ENCODE measurements at places on chromosomes 4 and X.

- DNase-seq: no peak
These were observed 90.6 kb downstream of the FRMPD4 start for GRCh38 chrX:12228862-12229261.

GRCh38 chrX:41250867-41251266, 83.1 kb upstream of the DDX3X start:
- DNase-seq: no peak

- no peak for DNase-seq
These were observed 5.7 kb upstream of the NHS start for GRCh38 chrX:17369309-17369708.

- DNase-seq: no peak
These were observed 24.9 kb upstream of the DYNLT3 start for GRCh38 chrX:37872303-37872655.

GRCh38 chr4:112128452-112128851, 16.8 kb upstream of the FAM241A start:
- no peak for DNase-seq

- DNase-seq: no peak
These were observed 110.6 kb upstream of the PNPLA4 start for GRCh38 chrX:8037593-8038348.

- DNase-seq: peak; percentile 2
These were observed 15.1 kb downstream of the TAF9B start for GRCh38 chrX:78124307-78124706.

DNA sequence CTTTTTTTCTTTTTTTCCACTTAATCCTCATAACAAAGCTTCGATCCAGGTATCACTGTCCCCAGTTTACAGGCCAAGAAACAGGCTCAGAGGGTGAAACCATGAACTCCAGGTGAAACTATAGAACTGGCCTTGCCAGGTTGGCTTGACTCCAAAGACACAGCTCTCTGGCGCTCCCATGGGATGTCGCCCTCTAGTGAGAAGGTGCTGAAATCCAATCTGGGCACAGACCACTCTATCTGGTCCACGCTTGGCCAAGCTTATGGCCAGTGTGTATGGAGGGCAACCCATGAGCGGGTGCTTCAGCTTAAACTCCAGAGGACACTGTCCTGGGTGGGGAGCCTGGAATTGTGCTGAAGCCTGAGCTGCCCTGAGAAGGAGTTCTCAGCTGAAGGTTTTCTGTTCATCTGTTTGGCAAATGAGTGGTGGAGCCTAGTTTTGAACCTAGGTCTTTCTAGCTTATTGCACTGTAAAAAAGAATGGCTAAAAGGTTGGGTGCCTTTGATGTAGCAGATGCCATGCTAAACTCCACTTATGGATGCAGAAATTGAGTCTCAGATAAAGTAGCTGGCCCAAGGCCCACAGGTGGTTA, 70.5 kb downstream of the SEL1L3 start:
- DNase-seq: peak; percentile 2

- no peak for DNase-seq
These were observed 1.6 kb downstream of the SLC49A3 start for GRCh38 chr4:687048-687970.

GRCh38 chr4:142473960-142474338, 372.2 kb downstream of the INPP4B start:
- no peak for DNase-seq

DNA sequence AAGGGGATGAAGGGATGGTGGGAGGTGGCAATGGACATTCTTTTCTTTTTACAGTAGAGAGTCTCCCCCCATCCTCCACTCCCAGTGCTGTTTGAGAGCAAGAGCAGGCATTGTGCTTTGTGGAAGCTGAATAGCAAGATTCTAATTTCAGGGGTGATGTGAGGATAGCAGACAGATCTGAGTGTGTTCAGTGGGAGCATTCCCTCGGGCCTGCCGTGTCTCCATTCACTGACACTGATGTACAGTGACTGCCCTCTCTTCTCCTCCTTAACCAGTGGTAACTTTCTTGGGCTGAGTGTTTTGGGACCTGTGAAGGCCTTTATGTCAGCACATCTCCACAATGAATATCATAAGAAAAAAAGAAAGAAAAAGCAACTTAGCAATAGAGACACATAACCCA, 396.6 kb upstream of the RPS6KA3 start:
- no peak for DNase-seq

GRCh38 chrX:153801669-153802068, 7.2 kb downstream of the SSR4 start:
- no peak for DNase-seq

DNA sequence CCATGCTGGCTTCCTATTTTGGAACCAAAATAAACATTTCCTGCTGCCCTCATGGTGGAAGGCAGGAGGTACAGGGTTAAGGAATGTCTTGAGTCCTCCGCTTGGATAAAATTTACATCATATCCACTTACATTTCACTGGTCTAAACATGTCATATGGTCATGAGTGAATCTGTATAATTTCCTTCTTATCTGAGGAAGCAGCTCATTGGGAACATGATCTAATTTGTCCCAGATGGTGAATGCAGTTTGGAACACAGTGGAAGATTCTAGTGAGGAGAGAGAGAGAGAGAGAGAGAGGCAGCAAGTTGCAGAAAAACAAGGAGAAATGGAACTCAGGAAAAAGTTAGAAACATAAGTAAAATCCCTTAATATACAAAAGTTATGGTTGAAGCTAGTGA, 46.8 kb downstream of the MXRA5 start:
- no peak for DNase-seq

GRCh38 chrX:30957753-30958152, 68.7 kb upstream of the TAB3 start:
- no peak for DNase-seq

- no peak for DNase-seq
These were observed 31.2 kb downstream of the RS1 start for GRCh38 chrX:18640686-18641085.

GRCh38 chr4:67521506-67521905, 23.8 kb downstream of the CENPC start:
- no peak for DNase-seq

DNA sequence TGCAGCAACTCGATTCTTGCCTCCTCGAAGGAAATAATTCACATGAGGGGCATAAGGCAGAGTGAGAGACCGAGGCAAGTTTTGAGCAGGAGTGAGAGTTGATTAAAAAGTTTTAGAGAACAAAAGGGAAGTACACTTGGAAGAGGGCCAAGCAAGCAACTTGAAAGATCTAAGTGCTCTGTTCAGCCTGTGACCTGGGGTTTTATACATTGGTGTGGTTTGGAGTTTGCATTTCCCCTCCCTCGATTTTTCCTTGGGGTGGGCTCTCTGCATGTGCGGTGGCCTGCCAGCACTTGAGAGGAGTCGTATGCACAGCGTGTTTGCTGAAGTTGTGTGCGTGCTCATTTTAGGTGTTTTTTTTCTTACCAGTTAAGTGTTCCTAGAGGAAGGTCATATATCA, 356.4 kb downstream of the KLHL4 start:
- no peak for DNase-seq

GRCh38 chrX:39766085-39766726, 331.6 kb downstream of the BCOR start:
- DNase-seq: no peak

DNA sequence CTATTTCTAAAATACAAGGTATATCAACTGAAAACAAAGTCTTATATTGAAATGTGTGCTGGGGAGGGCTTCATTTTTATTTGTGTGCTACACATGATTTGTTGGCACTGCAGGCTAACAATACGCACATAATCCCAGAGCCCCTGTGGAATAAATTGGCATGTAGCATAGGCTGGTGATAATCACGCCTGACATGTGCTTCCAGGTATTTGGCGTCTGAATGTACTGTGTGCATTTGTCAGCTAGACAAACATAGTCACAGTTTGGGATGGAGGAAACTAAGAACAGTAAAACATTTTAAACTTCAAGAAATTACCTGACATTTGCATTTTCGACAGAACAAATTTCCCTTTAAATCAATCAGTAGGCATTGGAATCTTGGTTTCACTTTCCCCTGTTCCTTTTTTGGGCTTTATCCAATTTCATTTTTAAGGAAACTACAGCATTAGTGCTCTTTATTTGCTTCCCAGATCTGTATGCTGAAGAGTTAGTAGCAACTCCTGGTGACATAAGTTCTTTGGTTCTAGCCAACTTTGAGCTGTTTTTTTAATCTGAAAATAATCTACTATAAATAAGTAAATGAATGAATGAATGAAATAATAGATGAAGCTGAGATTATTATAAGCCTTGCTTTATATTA, 472.3 kb downstream of the PDHA2 start:
- no peak for DNase-seq

DNA sequence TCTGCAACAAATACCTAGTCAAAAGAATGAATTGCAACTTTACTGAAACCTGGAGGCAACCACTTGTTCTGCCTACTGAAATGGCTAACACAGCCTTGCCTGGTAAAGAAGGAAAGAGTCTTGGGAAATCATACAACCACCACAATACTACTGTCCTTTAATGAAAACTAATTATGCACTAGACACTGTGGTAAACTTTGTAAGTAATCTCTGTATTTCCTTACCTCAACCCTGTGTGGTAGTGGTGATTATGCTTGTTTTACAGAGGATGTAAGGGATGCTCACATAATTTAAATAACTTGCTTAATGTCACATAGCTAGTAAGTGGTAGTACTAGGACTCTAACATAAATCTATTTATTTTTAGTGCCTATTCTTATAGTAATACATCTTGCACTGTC, 44.7 kb downstream of the TMEM156 start:
- no peak for DNase-seq

GRCh38 chr4:182245541-182246215, 2.5 kb downstream of the TENM3 start:
- no peak for DNase-seq

DNA sequence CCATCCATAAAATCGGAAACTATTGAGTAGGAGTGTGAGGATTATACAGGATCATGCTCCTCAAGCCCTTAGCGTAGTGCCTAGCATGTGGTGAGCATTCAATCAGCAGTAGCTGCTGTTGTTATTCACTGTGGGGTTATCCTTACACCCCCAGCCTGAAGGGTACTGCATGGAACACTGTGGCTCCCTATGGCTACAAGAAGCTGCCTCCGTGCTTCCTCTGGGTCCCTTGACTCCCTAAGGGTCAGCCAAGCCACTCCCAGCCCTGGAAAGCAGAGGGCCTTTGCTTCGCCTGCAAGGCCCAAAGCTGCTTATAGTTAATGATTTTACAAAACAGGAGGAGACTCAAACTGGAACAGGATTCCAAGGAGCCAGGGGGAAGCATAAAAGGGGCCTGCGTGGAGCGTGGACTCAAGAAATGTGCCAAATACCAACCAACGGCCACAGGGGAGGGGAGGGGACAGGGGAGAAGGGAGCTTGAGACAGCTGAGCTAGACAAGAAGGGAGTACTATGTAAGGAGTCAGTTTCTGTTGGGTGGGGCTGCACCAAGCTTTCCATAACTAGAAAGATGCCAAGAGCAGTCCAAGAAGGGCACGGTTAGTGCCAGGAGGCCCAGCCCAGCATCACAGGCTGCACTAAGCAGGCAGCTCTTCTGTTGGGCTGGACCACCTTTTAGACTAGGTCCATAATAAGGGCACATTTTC, 15.9 kb downstream of the SEPTIN6 start:
- no peak for DNase-seq

DNA sequence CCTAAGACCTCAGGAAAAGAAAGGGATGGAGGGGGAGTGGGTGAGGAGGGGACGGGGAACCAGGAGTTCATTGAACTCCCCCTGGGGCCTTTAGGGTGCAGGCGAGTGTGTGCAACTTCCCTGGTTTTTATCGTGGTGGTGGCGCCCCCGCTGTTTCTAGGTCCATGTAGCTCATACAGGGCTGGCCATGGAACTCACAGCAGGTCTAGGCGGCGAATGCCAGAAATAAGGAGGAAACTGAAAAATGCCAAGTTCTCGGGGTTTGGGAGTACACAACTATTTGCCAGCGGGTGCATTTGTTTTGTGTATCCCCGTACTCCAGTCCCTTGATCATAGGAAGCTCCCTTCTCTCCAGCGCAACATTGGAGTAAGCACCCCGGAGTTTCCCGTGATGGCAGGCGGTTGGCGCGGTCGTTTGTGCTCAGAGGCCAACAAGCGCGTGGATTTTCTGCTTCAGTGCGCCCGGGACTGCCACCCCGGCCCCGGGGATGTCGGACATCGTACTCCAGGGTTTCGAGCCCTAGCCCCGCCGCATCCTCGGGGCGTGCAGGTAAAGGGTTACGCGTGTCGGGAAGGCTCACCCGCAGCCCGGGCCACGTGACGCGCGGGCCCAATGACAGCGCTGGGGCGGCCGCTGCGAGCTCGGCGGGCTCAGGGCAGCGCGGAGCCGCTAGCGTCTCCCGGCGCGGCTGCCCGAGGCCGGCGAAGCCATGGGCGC, 208.9 kb downstream of the NWD2 start:
- DNase-seq: peak; percentile 58

DNA sequence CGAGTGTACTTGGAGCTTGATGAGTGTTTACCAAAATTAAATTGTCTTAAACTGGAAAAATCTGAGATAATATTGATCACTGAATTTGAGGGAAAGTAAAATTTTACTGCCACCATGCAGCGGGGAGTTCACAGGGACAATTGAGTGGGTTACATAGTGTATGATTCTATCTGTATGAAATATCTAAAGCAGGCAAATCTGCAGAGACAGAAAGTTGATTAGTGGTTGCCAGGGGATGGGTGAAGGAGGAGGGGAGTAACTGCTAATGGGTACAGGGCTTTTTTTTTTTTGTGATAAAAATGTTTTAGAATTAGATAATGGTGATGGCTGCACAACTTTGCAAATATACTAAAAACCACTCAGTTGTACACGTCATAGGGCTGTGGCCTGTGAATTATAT, 35.4 kb upstream of the PDLIM3 start:
- DNase-seq: no peak

- DNase-seq: no peak
These were observed 132.0 kb upstream of the CLNK start for GRCh38 chr4:10816571-10816970.

DNA sequence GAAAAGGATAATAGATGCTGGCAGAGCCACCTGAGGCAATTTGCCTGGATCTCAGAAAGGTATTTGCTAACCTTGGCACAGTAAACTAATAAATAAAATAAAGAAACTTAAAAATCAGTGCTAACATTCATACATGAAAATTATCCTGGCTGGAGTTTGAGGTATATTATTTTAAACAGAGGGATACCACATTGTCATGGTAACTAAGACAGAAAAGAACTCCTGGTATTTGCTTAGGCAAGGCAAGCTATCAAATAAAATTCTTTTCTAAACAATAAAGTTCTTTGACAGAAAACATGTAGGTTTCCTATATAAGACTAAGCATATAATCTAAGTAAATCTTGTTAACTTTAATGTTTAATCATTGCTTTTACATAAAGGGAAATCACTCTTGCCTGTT, 218.8 kb downstream of the MAGEB17 start:
- DNase-seq: no peak

DNA sequence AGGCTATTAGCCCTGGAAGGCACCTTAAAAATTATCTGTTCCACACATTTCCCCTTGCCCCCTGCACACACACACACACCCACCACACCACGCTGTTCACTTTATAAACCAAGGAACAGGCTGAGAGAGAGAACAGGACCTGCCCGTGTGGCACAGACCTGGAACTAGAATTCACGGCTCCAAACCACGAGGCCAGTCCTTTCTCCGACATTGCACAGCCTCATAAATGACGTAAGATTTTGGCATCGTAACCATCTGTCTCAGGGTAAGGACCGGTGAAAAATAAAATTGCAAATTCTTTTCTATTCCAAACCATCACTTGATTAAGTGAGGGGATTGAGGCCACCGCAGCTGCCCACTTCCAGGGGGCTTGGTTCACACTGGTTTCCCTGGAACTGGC, 330.3 kb downstream of the BCOR start:
- no peak for DNase-seq

- DNase-seq: peak; percentile 22
These were observed 752 bp downstream of the SEPTIN11 start for GRCh38 chr4:76950052-76950955.

GRCh38 chrX:66751136-66751782, 112.4 kb upstream of the EDA2R start:
- DNase-seq: no peak

- DNase-seq: no peak
These were observed 89.2 kb downstream of the TMEM144 start for GRCh38 chr4:158299459-158300007.

Measured in NCI-H748 treated with DMSO at 0.1 percent for 48 hours (cell line).